Activated CD4-positive, alpha-beta T cell treated with anti-CD3 and anti-CD28 coated beads for 48 hours (primary cell): ENCODE measurements at places on chromosomes 7 and 10.

- no peak for DNase-seq
These were observed 59.2 kb downstream of the C10orf90 start for GRCh38 chr10:126611303-126611702.

DNA sequence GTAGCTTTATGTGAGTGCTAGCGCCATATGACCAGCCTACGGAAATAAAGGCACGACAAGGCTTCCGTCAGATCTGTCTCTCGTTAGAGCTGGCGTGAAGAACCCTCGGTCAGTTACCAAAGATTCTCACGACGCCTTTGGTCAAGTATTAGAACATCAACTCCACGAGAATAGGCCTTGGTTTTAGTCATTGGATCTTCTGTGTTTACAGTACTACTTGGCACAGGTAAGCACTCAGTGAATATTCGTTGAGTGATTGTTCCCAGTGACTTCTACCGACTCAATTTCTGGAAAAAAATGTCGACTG, 316 bp downstream of the RBM48 start:
- no peak for DNase-seq

GRCh38 chr7:141359740-141360415, 191.3 kb upstream of the AGK start:
- DNase-seq, result no peak

DNA sequence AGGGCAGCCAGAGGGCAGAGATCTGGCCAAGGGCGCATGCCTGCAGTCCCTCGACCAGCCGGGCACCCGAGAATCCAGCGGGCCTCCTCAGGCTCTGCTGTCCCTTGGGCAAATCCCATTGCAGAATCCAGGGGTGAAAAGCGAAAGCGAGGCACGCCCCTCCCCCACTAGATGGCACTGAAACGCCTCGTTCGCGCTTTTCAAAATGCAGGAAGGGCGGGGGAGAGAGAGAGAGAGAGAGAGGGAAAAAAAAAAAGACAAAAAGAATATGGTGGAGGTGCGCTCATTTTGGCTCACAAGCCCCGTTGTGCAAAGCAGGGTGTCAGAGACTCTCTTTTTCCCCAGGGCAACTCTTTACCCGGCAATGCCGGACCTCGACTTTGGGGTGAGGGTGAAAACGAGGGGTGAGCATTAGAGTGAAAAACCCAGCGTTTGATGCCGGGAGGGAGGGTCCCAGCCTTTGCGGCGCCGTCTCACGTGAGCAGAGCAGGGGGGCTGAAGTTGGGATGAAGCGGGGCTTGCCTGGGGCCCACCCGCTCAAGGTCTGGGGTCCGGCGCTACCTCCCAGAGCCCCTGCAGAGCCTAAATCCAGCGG, 2.5 kb upstream of the TMEM178B start:
- DNase-seq, result peak; percentile 69

- DNase-seq, result no peak
These were observed 464.1 kb downstream of the SUGCT start for GRCh38 chr7:40598915-40599314.

- DNase-seq, result no peak
These were observed 12.4 kb upstream of the TNKS2 start for GRCh38 chr10:91785830-91786229.

DNA sequence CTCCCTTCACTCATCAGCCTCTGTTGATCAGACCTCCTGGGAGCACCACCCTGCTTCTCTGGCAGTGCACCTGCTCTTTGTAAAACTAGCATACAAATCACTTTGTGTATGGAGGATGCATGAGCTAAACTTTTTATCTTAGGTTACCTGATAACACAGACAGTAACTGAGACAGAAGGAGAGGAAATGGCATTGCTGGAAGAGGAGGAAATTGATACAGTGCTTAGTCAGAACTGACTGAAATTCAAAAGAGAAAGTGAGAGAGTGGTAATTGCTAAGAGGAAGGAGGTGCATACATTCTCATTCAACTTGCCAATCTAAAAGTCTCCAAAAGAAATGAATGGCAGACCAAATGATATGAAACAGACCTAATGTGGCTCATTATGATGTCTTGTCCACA, 1120.7 kb downstream of the GATA3 start:
- DNase-seq, result no peak

DNA sequence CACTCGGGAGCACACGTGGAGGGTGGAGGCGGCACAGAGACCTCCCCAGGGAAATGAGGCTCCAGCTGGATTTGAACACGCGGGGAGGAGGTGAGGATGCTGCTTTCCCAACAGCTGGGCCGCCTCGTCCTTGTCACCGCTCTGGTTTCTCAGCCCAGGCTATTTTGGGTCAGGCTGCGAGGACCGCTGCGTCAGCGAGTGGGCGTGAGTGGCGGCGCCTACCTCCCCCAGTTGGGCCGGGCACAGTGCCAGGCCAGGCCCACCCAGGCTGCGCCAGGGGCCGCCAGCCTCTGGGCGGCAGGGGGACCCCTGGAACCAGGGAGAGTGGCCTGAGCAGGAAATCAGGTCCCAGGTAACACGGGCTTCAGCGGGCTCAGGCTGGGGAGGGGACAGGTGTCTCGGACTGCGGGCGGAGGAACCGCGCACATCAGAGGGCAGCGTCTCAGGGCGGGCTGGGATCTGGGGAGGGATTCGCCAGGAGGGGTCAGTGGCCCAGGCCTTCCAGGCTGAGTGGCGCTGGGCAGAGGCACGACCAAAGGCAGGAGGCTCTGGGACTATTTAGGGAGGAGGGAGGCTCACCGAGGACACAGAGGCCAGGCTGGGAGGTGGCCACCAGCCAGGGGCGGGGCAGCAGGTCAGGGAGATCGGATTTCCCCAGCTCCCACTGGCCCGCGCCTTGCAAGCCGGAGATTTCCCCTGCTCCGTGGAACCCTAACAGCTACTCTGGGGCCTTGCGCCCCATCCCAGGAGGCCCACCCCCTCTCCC, 125.2 kb upstream of the RET start:
- DNase-seq, result no peak

- no peak for DNase-seq
These were observed 58.1 kb upstream of the GPR26 start for GRCh38 chr10:123608047-123608446.

DNA sequence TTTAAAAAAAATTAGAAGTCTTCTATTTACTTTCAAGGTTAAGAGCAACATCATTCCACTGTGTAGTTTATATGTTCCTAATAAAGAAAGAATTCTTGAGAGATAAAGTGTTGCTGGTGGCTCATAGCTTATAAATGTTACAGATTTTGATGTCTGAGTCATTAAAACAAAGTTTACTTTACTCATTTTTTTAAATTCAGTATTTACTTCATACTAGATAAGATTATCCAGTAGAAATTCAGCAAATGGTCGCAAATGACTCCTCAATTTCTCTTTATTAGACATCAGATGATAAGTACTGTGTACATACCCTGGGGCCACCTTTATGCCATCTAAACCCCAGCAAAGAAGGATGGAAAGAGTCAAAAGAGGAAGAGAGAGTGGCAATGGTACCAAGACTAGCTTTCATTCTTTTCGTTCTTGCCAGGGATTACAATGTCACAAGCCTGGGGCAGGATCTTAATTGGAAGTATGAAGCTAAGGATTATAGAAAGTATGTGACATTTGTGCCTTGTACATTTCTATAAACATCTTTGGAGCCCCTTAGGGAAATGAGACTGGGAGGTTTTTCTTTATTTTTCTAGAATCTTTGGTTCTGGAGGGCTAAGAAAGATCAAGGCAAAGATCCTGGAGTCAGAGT, 206.1 kb downstream of the CHRM2 start:
- DNase-seq, result no peak

- no peak for DNase-seq
These were observed 219.1 kb downstream of the GFRA1 start for GRCh38 chr10:116053910-116054309.

DNA sequence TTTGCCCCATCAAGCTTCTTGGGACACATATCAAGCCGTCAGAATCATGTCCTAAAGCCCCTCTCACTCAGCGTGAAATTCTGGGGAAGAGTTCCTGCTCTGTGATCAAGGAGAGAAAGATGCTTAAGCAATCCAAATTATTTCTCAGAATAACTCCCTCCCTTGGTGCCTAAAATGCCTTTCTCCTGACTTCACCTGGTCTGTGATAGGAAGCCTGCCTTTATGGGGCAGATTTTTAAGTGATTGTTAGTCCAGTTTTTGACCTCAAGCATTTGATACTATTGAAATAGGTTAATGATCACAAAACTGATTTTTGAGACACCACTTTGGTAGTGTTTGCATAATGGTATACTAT, 76.4 kb upstream of the MAGI2 start:
- DNase-seq, result no peak

DNA sequence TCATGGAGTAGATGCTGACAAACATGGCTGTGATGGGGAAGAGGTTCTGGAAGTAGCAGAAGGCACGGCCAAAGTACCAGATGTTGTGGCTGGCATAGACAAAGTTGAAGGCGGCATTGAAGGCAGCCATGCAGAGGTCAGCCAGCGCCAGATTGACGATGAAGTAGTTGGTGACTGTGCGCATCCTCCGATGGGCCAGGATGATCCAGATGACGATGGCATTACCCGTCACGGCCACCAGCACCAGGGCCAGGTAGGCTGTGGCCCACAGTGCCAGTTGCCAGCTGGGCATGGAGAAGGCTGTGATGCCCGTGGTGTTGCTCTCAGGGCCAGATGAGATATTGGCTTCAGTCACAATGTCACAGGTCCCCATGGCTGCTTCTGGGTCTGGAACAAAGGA, 767 bp downstream of the TACR2 start:
- DNase-seq, result no peak

GRCh38 chr7:110975486-110975885, 115.4 kb upstream of the LRRN3 start:
- DNase-seq, result no peak

GRCh38 chr7:26291699-26292538, at the start of gene SNX10:
Gene SNX10, plus strand, starts transcription at chr7:26291862. Its CDS starts 54,581 bp downstream, at chr7:26346443.
- DNase-seq, result peak; percentile 73

GRCh38 chr10:108500396-108500795, 1335.9 kb upstream of the SORCS1 start:
- no peak for DNase-seq

DNA sequence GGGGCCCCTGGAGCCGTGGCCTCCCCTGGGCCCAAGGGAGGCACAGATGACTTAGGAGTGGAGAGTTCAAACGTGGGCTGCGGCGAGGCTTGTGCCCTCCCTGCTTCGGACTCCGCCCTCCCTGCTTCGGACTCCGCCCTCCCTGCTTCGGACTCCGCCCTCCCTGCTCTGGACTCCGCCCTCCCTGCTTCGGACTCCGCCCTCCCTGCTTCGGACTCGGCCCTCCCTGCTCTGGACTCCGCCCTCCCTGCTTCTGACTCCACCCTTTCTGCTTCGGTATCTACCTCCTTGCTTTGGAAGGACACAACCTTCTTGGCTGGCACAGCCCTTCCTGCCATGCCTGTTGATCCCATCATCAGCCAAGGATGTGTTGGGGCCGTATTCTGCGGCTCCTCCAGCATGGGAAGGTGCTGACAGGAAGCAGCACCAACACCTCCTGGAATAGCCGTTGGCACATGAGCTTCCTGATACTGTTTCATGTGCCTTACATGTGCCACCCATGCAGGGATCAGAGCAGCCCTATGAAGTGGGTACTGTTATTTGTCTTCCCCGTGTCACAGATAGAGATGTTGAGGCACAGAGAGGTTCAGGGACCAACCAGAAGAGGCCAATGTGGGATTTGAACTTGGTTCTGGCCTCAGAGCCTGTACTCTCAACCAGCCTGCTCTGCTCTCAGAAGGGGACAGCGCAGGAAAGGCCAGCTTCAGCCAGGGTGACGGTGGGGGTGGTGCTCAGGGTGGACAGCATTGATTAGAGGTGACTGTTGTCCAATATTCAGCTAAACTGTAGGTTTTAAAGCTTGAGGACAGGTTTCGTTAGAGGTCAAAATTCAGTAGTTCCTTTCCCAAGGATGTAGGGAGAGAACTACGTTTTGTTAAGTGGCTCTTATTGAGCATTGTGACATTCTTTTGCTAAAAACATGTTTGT, 114.5 kb downstream of the NKX6-2 start:
- DNase-seq, result peak; percentile 28

DNA sequence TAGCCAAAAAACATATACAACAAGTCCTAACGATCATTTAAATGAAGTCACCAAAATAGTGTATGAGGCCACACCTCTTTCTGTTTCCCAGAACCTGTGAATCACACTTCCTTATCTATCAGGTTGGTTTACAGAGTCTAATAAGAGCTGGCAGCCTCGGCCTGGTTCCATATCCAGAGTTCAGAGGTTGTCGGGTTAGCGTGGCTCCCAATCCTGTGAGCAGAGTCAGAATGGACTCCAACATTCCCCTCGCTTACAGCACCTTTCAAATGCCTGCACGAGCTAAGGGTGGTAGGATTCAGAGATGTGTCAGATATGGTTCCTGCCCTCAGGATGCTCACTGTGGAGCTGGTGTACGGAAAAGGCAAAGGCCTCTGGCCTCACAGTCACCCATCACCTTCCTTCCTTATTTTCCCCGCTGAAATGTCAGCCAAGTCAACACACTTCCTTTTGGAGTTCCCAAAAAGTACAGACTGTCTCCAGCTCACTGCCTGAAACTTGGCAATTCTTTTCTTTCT, 6.0 kb downstream of the IL15RA start:
- peak; percentile 43 for DNase-seq

GRCh38 chr10:100637785-100638184, 102.0 kb downstream of the HIF1AN start:
- peak; percentile 33 for DNase-seq

DNA sequence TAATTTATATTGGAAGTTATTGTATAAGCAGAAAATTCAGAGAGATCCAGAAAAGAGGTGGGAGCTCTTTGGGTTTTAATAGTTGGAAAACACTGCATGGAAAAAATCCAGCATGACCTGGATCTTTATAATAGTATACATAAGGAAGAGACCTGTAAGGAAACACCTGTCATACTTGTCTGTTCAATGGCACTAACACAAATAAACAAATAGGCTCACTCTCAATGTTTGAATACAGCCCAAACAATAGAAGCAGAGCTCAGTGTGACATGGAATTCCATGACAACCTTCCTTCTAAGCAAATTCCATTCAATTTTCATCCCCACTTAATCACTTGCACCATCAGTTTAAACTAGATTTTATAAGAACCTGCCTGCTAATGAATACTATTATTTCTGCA, 31.7 kb downstream of the CISD1 start:
- no peak for DNase-seq

DNA sequence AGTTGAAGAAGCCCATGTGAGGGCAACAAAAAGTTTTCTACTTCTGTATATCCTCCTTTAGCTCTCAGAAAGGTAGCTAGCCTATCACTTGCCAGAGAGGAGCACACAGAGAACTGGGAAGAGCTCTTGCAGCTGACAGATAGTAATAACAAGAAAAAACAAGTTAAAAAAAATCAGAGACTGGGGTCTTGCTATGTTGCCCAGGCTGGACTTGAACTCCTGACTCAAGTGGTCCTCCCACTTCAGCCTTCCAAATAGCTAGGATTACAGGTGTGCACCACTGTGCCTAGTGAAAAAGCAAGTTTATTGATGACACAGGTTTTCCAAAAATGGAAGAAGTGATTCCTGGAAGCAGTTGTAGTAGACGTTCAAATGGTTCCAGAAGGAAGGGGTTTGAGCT, 93.6 kb downstream of the CLEC2L start:
- no peak for DNase-seq

GRCh38 chr7:30196408-30196807, 61.6 kb downstream of the MTURN start:
- DNase-seq, result no peak

GRCh38 chr10:75599875-75600648, 168.6 kb downstream of the LRMDA start:
- no peak for DNase-seq
